ENCODE measurements at places on chromosomes 1 and 21.

DNA sequence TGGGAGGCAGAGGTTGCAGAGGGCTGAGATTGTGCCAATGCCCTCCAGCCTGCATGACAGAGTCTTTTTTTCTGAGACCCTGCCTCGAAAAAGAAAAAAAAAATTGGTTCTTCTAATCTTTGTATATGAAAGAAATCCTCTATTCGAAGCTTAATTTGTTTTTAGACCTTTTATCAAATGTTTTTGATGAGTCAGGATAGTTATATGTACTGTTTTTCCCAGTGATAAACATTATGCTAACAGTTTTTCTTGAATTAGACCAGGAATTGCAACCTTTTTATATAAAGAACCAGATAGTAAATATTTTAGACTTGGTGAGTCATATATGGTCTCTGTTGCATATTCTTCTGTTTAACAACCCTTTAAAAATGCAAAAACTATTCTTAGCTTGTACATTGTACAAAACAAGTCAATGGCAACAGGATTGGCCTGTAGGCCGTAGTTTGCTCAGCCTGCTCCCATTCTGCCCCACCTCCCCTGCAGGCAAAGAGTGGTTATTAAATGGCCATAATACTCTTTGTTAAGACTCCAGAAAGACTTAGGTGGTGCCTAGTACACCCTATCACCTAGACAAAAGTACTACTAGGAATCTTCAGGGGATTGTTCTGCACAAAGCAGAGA lies 45.2 kb downstream of the LYST start:
- no peak for DNase-seq

- no peak for DNase-seq
These were observed 15.6 kb upstream of the SLC45A1 start for GRCh38 chr1:8302081-8302956.

GRCh38 chr1:166915042-166915441 lies 39.0 kb upstream of the TADA1 start:
- DNase-seq: no peak

GRCh38 chr1:116112388-116113140 lies 1.4 kb downstream of the MAB21L3 start:
- no peak for DNase-seq

DNA sequence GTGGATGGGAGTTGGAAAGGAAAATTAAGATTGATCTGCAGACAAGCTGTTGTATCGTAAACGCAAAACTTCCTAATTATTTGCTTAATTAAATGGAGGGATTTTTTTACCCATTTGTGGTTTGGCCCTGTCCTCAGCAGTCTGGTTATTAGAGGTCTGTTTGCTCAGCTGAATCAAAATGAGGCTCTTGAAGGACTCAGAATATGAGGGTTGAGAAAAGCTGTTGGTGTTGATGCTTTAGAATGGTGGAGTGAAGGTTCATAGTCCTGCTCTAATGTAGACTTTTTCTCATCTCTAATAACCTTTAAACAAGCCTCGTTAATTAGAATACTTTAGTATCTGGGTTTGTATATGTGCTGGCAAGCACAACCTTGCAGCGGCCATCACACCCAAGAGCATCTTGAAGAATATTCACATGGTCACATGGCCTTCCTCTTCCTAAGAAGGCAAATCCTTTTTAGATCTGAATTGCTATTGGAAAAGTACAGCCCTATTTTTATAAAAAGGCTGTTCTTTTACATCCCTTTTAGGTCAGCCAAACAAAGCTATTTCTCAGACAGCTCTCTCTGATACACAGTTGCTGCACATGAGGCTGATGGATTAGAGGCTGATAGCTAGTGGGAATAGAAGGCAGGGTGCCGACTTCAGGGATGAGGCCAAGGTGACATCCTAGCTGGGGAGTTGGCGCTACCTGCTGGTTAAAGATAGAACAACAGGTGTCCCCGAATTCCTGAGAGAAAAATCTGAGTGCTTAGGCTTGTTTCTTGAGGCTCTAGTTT lies 53.8 kb downstream of the MACF1 start:
- DNase-seq: peak; percentile 61

- no peak for DNase-seq
These were observed 7.9 kb downstream of the SPSB1 start for GRCh38 chr1:9300573-9300972.

- no peak for DNase-seq
These were observed 20.8 kb upstream of the NCF2 start for GRCh38 chr1:183611021-183611420.

- no peak for DNase-seq
These were observed 8.1 kb downstream of the PSMG1 start for GRCh38 chr21:39175154-39175553.

Measured in frontal cortex (tissue), 4 donors.